ENCODE measurements at places on chromosomes 16 and 17.

GRCh38 chr17:19502517-19502916, 31.1 kb upstream of the SLC47A1 start:
- H3K27me3 ChIP-seq: no peaks in the 10 kb centered on the region
- H3K36me3 ChIP-seq: no peaks in the 10 kb centered on the region
- no peak overlapping the region for H3K4me3 ChIP-seq
- no peak for DNase-seq
- H3K27ac ChIP-seq: no peak overlapping the region

- no peaks in the 10 kb centered on the region for H3K27me3 ChIP-seq
- H3K27ac ChIP-seq: no peak overlapping the region
- no peak for DNase-seq
- H3K36me3 ChIP-seq: no peaks in the 10 kb centered on the region
Observed at GRCh38 chr17:20703781-20704180, 124.3 kb downstream of the CDRT15L2 start.

- no peak for DNase-seq
- H3K27ac ChIP-seq: peak overlapping the region; percentile 40
Observed at GRCh38 chr17:51820252-51820651, 338.3 kb downstream of the CA10 start.

GRCh38 chr17:16877099-16877498, 94.8 kb downstream of the TNFRSF13B start:
- H3K4me1 ChIP-seq: no peaks in the 10 kb centered on the region
- H3K27me3 ChIP-seq: no peaks in the 10 kb centered on the region
- no peak for DNase-seq
- no peak overlapping the region for H3K27ac ChIP-seq
- no peak overlapping the region for H3K4me3 ChIP-seq

DNA sequence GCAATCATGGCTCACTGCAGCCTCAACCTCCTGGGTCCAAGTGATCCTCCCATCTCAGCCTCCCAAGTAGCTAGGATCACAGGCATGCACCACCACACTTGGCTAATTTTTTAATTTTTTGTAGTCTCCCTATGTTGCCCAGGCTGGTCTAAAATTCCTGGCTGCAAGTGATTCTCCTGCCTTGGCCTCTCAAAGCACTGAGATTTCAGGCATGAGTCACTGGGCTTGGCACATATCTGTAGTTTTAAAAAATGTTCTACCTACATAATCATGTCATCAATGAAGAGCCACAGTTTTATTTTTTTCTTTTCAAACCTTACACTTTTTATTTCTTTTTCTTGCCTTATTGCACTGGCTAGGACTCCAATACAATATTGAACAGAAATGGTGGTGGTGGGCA, 33.1 kb upstream of the COL1A1 start:
- H3K27ac ChIP-seq: no peak overlapping the region
- no peak overlapping the region for H3K4me3 ChIP-seq
- H3K4me1 ChIP-seq: no peaks in the 10 kb centered on the region
- H3K27me3 ChIP-seq: no peaks in the 10 kb centered on the region

DNA sequence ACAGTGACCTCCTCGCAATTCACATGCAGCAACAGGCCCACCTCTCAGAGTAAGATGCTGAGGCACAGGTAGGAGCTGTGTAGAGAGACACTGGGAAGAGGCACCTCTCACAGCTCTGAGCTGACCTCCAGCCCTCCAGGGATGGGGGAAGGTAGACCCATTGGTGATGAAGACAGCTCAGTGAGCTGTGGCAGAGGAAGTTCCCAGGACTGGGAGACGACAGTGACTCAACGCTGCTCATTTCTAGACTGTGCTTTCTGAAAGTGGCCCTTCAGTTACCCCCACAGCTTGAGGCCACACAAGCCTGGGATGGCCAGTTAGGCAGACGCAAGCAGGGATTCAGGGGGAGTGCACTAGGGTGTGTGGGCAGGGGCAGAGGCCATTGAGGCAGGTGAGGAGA, 2073.2 kb downstream of the TP53TG3F start:
- no peak for DNase-seq
- H3K36me3 ChIP-seq: no peaks in the 10 kb centered on the region
- H3K4me3 ChIP-seq: no peak overlapping the region
- H3K27ac ChIP-seq: no peak overlapping the region
- H3K4me1 ChIP-seq: no peaks in the 10 kb centered on the region

- DNase-seq: no peak
- H3K27me3 ChIP-seq: no peaks in the 10 kb centered on the region
- H3K36me3 ChIP-seq: no peaks in the 10 kb centered on the region
- H3K4me1 ChIP-seq: no peaks in the 10 kb centered on the region
Observed at GRCh38 chr17:73182616-73183310, 10.1 kb upstream of the COG1 start.

DNA sequence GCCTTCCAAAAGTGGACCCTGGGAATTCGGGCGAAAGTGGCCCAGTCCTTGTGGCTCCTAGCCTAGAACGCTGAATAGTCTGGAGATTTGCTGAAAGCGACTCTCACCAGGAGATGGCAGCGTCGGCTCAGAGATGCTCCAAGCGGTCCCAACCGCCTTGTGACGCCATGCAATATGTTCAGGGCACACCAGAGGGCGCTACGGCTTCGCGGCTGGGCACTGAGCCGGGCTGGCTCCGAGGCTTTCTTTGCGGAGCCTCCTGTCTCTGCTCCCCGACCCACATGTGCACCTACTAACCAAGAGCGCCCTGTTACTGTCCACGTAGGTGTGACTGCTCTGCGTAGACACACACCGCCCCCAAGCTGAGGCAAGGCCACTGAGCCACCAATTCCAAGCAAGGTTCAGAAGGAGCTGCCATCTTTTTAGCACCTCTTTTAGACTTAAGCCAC, 36.9 kb downstream of the SYCE1L start:
- no peaks in the 10 kb centered on the region for H3K36me3 ChIP-seq
- no peak overlapping the region for H3K4me3 ChIP-seq
- no peak overlapping the region for H3K27ac ChIP-seq
- no peaks in the 10 kb centered on the region for H3K27me3 ChIP-seq
- H3K4me1 ChIP-seq: no peaks in the 10 kb centered on the region

- H3K4me1 ChIP-seq: no peaks in the 10 kb centered on the region
- no peaks in the 10 kb centered on the region for H3K36me3 ChIP-seq
- H3K4me3 ChIP-seq: no peak overlapping the region
- H3K27me3 ChIP-seq: no peaks in the 10 kb centered on the region
- H3K27ac ChIP-seq: no peak overlapping the region
- no peak for DNase-seq
Observed at GRCh38 chr16:60720060-60720459, 1316.2 kb downstream of the CDH8 start.

GRCh38 chr17:10032118-10032852, 127.2 kb upstream of the RCVRN start:
- no peaks in the 10 kb centered on the region for H3K27me3 ChIP-seq
- no peak for DNase-seq
- H3K4me3 ChIP-seq: no peak overlapping the region
- H3K27ac ChIP-seq: no peak overlapping the region

DNA sequence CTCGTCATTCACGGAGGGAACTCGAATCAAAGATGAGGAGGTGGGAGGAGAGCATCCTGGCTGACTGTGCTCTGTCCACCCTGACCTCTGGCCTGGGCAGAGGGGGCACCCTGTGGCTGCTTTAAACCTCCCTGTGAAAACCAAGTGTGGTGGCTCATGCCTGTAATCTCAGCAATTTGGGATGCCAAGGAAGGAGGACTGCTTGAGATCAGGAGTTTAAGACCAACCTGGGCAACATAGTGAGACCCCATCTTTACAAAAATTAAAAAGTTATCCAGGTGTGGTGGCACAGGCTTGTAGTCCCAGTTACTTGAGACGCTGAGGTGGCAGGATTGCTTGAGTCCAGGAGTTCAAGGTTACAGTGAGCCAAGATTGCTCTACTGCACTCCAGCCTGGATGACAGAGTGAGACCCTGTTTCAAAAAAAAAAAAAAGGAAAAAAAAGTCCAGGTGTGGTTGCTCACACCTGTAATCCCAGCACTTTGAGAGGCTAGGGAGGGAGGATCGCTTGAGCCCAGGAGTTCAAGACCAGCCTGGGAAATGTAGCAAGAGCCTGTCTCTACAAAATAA, 5.8 kb upstream of the CDK3 start:
- DNase-seq: no peak
- no peaks in the 10 kb centered on the region for H3K27me3 ChIP-seq
- no peak overlapping the region for H3K27ac ChIP-seq
- peaks cover 9% of the 10 kb centered on the region for H3K4me1 ChIP-seq
- no peak overlapping the region for H3K4me3 ChIP-seq
- peaks cover 5% of the 10 kb centered on the region for H3K36me3 ChIP-seq
